ENCODE measurements at places on chromosomes 16 and 17.

DNA sequence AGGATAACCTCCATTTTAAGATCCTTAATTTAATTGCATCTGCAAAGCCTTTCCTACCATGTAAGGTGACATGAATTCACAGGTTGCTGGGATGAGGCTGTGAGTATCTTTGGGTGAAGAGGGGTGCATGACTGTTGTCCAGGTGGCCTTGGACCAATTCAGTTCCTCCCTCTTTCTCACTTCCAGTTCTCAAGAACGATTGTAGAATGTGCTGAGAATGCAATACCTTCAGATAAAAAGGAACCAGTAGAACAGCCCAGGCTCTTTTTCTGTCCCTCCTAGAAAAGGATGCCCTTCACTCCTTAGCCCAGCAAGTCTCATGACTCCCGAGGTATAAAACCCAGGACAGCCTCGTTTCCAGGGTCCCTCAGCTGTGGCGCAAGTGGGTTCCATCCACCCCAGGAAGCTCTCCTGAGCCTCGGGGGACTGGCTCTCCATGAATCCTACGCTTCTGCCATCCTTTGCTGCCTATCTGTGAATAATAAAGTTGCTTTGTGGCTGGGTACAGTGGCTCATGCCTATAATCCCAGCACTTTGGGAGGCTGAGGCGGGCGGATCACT is 61.6 kb upstream of the FA2H start:
- no peak for DNase-seq

- peak; percentile 67 for DNase-seq
Measured at GRCh38 chr17:79607940-79608623, 2.8 kb downstream of the RBFOX3 start.

GRCh38 chr17:76444518-76445311 is 8.2 kb downstream of the UBE2O start:
- DNase-seq: no peak

DNA sequence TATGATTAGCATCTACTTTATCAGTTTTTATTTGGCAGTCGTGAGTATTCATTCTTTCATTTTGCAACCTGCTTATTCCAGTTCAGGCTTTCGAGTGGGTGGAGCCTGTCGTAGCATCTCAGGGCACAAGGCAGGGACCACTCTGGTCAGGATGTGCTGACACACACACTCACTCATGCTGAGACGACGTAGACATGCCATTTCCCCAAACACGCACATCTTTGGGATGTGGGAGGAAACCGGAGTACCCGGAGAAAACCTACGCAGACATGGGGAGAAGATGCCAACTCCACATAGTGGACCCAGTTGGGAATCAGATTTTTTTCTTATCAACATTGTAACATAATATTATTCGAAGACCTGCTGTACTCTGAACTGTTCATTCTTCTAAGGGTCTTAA is 756.5 kb upstream of the RBFOX1 start:
- DNase-seq: no peak

DNA sequence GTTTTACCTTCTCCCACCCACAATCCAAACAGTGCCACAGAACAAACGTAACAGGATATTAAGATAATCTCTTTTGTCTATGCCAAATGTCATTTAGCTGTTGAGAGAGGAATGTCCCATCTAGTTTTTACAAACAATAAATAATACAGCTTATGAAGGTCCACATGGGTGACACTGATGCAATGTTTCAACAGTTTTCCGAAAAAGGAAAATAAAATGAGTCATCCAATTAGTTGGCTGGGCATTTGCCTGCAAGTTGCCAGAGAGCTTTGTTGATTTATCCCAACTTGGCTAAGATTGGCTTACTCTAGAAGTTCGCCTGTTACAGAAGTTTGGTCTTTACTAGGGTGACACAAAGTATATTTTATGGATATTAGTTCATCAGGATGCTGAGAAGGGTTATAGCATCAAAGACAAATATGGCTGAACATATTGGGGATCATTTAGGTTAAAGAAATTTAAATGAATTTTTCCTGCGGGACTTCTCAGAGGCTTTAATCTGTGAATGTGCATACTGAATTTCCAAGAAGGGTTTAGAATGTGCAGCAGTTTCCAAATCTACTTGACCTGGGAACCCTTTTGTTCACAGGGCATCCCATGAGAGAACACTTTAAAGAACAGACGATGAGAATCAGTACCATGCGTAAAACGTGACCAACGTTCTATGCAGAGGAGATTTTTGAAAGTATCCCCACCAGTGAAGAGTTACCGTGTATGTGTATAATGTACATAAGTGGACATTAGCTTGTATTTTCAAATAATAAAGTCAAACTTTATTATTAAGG is 73.1 kb downstream of the CDH13 start:
- peak; percentile 70 for DNase-seq

- DNase-seq: no peak
Measured at GRCh38 chr16:77943801-77944200, 78.5 kb upstream of the CLEC3A start.

DNA sequence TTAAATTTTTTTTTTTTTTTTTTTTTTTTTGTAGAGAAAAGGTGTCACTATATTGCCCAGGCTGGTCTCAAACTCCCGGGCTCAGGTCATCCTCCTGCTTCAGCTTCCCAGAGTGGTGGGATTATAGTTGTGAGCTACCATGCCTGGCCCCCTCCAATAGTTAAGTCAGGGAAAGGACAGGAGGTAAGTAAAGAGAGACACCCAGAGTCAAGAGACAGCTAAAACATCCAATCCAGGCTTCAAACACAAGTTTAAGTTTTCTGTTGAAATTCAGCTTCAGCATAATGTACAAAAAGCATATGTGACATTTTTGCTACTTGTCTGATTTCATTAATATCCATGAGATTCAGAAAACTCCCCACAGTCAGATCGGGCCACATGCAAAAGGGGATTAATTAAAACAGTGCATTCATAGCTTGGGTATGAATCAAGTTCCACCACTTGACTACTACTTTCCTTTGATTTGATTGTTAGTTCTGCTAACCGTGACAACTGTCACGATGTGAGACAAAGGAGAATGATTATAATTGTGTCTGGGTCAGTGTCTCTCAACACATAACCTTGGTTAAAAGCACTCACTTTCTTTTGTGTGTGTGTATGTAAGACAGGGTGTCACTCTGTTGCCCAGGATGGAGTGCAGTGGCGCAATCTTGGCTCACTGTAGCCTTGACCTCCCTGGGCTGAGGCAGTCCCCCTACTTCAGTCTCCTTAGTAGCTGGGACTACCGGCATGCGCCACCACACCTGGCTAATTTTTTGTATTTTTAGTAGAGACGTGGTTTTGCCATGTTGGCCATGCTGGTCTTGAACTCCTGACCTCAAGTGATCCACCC is 184.9 kb downstream of the PARN start:
- no peak for DNase-seq

GRCh38 chr17:76844485-76844829 is 23.7 kb upstream of the MGAT5B start:
- DNase-seq: no peak

DNA sequence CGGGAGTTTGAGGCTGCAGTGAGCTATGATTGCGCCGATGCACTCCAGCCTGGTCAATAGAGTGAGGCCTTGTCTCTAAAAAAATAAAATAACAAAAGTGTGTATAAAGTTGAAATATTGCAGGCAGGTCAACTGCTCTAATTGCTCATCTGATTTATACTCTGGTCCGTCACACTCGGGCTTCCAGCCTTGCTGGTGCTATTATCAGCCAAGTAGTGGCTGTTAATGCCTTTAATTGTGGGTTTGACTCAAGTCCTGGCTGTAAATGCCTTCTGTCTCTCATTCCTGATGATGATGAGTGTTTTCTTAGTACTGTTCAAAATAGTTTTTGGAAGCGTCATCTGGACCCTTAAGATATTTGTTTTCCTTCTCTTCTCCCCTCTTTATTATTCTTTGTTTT is 18.4 kb downstream of the SYT17 start:
- no peak for DNase-seq

DNA sequence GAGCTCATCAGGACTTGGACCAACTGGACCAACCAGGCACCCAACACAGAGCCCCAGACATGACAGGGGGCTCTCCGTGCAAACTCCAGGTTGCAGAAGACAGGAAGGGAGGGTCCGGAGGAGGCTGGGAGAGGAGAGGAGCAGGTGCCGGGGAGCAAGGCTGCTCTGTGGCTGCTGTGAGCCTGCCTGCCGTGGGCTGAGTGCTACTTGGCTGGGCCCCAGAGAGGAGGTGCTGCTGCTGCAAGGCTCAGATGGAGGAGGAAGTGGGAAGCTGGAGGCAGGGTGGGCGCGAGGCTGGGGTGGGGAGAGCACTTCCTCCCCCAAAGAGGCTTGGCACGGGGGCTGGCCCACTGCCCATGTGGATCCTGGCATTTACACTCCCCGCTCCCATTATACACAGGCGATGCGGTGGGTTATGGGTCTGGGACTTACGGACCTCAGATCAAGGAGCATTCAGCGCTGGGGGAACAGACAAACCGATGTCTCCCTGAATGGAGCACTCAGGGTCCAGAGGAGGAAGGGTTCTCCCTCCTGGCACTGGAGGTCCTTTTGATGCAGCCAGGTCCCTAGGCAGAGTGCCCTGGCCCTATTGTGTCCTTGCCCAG is 15.9 kb downstream of the EPOP start:
- no peak for DNase-seq

DNA sequence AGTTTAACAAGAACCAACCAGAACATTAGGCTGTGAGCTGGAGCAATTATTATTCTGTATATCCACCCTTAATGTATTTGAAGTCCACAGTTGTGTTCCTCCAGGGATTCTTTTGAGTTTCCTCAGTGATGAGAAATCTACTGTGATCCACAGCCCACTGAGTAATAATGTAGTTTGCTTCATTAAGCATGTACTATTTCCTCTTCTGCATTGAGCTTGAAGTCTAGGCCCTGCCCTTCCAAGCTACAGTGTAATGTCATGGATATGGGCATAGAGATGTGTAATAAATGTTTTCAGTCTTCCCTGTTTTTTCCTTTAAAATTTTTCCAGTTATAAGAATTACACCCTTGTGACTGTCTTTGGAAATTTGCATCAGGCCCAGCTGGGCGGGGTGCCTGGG is 36.4 kb upstream of the SLC12A3 start:
- no peak for DNase-seq

- no peak for DNase-seq
Measured at GRCh38 chr16:4572715-4573114, 16.6 kb downstream of the C16orf96 start.

- DNase-seq: no peak
Measured at GRCh38 chr16:48517493-48517892, 92.5 kb downstream of the N4BP1 start.

DNA sequence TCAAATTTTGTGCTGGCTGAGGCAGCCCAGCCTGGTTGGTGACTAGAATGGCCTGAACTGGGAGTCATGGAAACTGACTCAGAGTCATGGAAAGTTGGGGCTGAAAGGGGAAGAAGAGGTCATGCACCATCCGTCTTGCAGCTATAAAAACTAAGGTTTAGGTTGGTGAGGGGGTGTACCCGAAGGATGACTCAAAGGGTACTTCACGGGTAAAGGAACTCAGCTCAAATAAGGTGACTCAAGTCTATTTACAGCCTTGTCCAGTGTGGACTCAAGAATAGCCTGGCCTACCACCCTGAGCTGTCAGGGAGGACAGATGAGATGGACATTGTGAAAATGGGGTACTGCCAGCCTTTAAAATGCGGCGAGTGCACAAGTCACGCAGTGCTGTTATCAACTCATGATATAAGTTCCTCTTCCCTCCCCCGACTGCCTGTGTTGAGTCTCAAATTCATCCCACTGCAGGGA is 18.6 kb downstream of the CD300LB start:
- no peak for DNase-seq

DNA sequence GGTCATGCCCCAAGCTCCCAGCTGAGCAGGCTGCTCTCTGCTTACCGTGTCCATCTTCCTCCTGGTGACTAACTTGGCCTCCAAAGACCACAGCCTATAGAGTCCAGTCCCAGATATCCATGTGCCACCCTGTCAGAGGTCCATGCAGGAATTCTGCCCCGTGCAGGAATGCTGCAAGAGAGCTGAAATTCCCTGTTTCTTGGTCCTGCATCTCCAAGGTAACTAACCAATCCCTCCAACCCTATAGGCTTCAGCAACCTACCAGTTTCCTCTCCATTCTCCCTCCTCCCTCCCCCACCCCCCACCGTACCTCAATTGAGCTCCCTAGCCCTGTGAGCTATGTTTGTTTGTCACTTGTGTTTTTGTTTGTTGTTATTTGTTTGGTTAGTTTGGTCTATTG is 9.6 kb upstream of the MKS1 start:
- no peak for DNase-seq

DNA sequence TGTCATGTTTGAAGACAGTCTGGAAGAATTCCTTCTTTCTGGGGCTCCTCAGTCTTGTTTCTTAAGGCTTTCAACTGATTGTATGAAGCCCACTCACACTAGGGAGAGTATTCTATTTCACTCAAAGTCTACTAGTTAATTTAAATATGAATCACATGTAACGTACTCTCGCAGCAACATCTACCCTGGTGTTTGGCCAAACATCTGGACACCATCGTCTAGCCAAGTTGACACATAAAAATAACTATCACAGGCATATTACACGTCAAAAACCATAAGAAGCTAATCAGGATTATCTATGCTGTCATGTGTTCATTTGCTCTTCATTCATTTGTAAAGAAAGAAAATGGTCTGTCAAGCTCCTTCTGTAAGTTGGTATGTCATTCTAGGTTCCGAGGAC is 787.4 kb downstream of the KCNJ2 start:
- DNase-seq: no peak

DNA sequence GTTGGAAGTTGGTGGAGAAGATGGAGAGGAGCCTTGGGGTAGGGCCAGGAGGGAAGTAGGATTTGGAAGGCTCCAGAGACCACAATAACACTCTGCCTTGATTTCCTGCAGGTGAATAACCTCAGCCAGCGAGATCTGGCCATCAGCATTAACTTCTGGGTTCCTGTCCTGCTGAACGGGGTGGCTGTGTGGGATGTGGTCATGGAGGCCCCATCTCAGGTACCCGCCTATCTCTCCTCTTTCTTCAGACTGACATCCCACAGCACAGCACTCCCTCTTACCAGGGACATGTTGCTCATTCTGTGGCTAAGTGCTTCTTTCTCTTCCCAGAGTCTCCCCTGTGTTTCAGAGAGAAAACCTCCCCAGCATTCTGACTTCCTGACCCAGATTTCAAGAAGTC is 4.9 kb downstream of the COX6A2 start:
- no peak for DNase-seq

GRCh38 chr16:1338855-1339675 is 5.6 kb downstream of the BAIAP3 start:
- DNase-seq: no peak

DNA sequence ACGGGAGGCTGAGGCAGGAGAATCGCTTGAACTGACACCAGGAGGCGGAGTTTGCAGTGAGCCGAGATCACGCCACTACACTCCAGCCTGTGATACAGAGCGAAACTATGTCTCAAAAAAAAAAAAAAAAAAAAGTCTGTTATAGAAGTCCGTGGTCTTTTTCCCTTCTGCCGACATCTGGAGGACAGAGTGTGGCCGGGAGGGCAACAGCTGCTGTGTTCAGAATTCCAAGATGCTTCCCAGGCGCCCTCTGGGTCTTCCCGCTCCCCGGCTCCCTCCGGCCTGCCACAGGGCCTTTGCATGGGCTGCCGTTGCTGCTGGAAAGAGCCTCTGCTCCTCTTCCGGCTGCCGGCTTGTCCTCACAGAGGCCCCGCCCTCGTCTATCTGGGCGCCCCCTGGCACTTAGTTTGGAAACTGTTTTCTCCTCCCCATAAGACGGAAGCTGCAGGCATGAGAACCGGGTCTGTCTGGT is 2.4 kb upstream of the CACNA1H start:
- DNase-seq: peak; percentile 48

GRCh38 chr16:1651094-1651973 is 26.7 kb upstream of the JPT2 start:
- DNase-seq: no peak

- no peak for DNase-seq
Measured at GRCh38 chr17:80738020-80738808, 193.6 kb downstream of the RPTOR start.

- no peak for DNase-seq
Measured at GRCh38 chr17:55430541-55431288, 9.1 kb upstream of the MMD start.

GRCh38 chr16:1832838-1833454 is 5.9 kb downstream of the FAHD1 start:
- no peak for DNase-seq

Data from GM03348 (cell line).